ENCODE measurements at places on chromosomes 7 and 10.

DNA sequence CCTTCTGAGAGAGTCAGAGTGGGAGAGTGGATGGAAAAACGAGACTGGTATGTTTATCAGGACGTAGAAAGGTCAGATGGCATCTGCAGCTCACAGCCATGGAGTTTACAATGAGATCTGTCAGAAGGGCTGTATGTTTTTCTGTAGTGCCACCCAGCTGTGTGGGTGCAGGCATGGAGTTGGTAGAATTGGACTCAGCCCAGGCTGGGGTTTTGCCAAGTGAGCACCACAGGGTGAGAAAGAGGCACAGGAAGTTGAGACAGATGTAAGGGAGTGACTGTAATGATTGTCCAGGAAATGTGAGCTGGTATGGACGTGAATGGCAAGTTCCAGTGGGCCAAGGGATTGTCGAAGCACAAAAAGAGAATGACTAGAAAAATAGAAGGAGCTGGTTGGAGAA lies 9.1 kb upstream of the ZYX start:
- no peak for DNase-seq

- no peak for DNase-seq
These were observed 9.5 kb upstream of the C10orf95 start for GRCh38 chr10:102460836-102461186.

DNA sequence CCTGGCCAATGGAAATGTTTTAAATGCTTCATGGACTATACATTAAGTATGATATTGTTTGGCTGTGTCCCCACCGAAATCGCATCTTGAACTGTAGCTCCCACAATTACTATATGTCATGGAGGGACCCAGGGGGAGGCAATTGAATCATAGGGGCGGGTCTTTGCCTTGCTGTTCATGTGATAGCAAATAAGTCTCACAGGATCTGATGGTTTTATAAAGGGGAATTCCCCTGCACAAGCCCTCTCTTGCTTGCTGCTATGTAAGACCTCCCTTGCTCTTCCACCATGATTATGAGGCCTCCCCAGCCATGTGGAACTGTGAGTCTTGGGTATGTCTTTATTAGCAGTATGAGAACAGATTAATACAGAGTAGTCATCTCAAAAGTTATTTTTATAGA lies 32.4 kb upstream of the GRB10 start:
- no peak for DNase-seq

GRCh38 chr7:155020996-155021395 lies 18.1 kb upstream of the PAXIP1 start:
- DNase-seq = no peak

- DNase-seq = no peak
These were observed 31.1 kb upstream of the SLF2 start for GRCh38 chr10:100881556-100882213.

DNA sequence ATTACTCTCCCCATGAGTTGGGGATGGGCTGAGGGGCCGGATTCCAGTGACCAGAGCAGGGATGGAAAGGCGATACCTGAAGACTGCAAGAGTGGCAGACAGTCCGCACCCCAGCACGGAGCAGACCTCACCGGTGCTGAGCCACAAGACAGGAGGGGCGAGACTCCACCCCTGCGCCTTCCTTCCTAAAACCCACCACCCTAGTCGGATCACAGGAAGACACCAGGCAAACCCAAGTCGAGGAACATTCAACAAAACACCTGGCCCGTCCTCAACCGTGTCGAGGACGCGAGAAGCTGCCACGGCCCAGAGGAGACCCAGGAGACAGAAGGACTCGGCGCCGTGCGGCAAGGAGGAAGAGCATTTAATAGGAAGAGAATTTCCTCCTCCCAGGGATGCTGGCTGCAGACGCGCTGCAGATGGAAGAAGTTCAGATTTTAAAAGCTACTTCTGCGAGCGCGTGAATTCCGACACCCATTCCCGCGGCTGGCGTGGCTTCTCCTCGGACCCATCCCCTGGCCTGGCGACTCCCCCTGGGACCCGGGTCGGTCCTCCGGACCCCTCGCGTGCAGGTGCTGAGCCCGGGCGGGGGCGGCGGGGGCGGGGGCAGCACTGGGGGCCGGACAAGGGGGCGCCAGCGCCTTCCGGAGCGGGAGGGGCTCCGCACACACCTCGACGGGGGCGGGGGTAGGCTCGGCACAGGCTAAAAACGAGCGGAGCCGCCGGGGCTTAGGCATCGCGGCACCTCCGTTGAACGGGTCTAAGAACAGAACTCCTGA lies 563 bp upstream of the UTF1 start:
- DNase-seq = no peak

DNA sequence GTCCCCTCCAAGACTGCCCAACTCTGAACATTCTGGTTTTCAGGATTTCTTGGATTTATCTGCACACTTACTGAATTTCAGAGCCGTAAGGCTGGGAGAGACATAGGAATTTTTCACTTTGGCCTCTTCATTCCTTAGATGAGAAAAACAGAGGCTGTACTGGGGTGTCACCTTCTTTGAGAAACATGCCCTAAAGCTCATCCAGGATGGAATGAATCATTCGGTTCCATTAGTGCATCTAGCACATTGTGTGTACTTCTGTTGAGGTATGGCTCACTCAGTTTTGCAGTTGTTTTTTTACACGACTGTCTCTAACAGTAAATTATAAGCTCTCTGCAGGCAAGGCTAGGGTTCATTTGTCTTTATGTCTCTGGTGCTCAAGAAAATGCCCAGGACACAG lies 383.4 kb downstream of the GATA3 start:
- no peak for DNase-seq

- DNase-seq = no peak
These were observed 65.5 kb downstream of the RALA start for GRCh38 chr7:39688611-39689480.

DNA sequence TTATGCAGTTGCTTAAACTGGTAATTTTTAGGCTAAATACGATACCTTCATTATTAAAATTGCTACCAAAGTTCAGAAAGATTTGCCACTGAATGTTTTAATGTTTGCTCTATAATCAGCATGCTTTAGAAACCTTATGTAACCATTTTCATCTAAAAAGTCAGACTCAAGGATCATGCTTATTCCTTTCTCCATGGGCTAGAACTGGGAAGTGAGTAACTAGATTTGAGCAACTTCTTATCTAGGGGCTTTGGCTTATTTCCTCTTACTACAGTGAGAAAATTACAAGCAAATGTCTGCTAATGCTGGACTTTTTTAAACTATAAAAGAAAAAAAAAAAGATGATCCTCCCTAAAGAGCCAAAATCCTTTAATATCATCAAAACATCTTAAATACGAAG lies 215.9 kb downstream of the CRPPA start:
- DNase-seq = no peak

GRCh38 chr7:20440472-20441105 lies 109.9 kb downstream of the ITGB8 start:
- no peak for DNase-seq

DNA sequence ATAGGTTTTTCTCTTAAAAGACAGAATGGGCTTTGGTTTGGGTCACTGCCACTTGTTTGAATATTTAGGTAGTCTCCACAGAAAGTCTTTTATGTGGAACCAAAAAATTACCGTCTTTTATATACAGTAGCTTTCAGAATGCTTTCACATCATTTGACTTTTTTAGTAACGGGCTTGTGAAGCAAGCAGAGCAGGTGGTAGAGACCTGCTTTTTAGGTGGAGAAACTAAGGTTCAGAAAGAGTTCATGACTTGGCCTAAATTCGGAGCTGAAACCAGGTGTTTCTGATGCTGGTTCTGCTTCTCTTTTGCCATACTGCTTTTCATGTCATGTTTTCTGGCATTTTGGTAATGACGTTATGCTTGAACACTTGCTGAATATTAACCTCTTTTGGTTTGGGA lies 36.3 kb downstream of the GARS1 start:
- DNase-seq = no peak

DNA sequence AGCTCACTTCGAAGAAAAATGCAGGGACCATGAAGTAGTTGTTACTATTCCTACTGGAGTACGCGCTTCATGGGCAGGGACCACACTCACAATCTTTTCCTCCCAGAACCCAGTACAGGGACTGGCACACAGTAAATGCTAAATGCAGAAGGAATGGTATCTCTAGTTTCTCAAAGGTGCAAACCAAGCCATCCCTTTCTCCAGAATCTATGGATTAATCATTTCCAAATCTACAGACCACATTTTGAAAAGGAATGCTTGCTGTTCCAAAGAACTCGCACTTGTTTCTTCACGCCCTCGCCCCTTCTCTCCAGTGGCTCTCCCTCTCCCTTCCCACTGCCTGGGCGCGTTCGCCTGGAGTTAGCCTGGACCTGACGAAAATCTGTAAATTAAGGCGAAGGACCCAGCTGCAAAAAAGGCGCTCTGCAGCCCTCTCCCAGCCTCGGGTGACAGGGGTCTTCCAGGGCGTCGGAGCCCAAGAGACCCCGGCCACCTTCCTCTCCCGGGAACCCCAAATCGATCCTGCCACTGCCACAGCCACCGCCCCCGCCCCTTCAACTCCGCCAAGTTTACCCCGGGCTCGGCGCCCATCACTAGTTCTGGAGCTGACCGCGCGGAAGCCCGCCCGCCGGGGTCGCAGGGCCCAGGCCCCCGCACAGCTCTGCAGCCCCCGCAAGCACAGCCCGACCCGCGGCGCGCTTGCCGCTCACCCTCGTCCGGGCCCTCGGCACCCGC lies 527 bp downstream of the PDIA4 start:
- DNase-seq = no peak

DNA sequence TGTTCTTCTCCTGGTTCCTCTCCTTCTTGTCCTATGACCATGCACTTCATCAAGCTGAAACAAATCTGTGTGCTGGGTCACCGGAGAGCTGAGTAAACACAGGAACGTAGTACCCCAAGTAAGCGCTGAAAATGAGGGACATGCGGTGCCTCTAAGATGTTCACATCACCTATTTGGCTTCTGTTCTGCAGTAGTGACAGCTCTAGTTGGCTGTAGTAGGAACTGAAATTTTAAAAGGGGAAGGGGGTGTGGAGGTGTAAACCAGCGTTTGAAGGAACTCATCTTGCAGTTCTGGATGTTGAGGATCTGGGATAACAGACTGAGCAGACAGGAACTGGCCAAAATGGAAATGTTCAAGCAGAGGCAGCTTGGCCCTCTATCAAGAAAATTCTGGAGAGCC lies 85.2 kb downstream of the WNT2 start:
- no peak for DNase-seq

DNA sequence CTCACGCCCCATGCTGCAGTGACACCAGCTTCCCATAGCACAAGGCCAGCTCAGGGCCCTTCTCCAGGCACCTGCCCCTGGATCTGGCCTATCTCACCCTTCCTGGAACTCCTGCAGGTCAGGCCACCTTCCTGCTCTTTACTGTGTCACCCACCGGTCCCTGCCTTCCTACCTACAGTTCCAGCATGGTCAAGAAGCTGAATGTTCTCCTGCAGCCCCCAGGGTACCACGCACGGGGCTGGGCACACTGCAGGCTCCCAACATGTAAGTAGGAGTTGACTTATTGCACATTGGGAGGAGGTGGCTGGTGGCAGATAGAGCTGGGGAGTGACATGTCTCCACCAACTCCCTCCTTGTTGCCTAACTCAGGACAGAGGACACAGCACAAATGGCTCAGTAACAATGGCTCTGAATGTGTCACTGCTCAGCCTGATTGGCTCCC lies 14.5 kb downstream of the ITPRIP start:
- DNase-seq = no peak

- DNase-seq = no peak
These were observed 708.9 kb downstream of the POM121L12 start for GRCh38 chr7:53744403-53744760.

DNA sequence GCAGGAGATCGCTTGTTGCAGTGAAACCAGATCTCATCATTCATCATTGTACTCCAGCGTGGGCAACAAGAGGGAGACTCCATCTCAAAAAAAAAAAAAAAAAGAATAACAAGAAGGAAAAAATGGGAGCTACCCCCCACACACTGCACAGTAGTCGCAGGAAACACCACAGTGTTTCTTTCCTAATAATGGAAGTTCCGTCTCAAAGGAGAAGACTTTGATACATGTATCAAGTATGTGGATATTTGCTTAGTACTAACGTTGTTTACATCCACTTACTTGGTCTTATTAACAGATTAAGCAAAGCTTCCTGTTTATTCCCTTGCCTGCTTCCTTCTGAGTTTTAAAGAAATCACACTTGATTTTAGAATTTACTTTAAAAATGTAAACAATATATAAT lies 22.2 kb downstream of the YAE1 start:
- no peak for DNase-seq

DNA sequence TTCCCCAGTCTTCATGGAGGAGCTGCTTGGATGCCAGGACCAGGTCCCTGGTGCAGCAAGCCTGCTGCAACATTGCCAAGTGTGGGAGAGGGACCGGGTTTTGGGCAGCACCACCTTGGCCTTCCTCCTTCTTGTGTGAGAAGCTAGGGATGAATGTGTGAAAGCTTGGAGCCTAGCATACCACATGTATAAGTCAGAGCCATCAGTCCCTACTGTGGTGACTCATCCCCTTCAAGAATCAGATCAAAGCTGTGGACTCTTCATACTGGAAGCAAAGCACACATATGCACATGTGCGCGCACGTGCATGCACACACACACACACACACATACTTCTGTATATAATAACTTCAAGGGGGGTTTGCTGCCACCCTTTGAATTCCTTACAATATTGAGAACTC lies 527.8 kb downstream of the LRMDA start:
- DNase-seq = no peak

GRCh38 chr7:155392726-155393570 lies 65.0 kb upstream of the EN2 start:
- no peak for DNase-seq

DNA sequence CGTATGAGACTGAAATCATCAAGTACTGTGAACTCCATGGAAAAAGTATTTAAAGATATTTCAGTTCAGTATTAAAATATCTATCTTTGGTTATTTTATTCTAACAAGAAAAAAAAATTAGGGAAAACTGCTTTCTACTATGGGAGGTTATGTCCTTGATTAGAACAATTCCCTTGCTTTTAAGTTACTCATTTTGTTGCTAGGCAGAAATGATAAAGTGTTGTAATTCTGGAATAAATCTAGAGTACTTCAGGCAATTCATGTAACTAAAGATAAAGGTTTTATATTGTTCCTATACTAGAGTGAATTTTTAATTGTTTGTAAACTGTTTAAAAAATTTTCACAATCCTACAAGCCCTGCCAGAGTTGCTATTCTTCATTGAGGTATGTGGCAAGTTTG lies 92.0 kb downstream of the BBS9 start:
- DNase-seq = no peak

- DNase-seq = no peak
These were observed 954 bp downstream of the FSCN3 start for GRCh38 chr7:127594490-127594889.

DNA sequence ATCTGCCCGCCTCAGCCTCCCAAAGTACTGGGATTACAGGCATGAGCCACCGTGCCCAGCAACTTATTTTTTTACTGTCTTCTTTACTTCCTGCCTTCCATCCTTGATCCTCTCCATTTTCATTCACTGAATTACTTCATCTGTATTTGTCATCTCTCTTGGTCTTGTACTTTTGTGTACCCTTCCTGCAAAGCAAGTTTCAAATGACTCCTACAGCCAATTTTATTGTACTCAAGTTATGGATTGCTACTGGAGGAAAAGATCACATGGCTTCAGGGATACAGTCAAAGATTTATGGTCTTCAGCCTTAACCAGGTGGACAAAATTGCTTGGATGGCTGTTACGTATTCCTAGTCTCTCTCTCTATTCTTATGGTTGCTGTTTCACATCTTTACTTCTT lies 22.6 kb downstream of the SEPTIN7 start:
- no peak for DNase-seq

Data from stimulated activated CD8-positive, alpha-beta memory T cell treated with anti-CD3 and anti-CD28 coated beads, Interleukin-7, amount 100 ng/mL, for 24 hours (primary cell).